Stimulated activated naive CD4-positive, alpha-beta T cell treated with Interleukin-2 at 50 U/mL for 16 hours (primary cell): ENCODE measurements at places on chromosomes 1 and 21.

- no peak for DNase-seq
Measured at GRCh38 chr21:38702196-38702595, 103.5 kb upstream of the ETS2 start.

DNA sequence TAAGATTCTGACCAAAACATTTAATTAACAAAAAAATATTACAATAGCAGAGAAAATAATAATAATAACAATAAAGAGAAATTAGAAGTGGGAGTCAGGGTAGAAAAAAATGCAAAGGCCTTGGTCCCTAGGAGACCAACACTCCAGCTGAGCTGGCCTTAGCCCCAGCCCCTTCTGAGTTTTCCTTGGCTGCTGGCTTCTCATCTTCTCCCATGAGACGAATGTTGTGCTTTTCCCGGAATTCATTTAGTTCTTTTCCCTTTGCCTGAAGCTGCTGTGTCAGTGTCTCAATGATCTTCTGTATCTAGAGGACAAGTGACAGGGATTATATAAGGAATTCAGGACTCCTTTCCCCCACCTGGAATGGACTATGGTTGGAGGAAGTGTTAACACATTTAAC is 2.4 kb downstream of the KLHDC9 start:
- no peak for DNase-seq

- DNase-seq = no peak
Measured at GRCh38 chr1:38235705-38236104, 189.1 kb upstream of the POU3F1 start.

- DNase-seq = no peak
Measured at GRCh38 chr1:48036710-48037355, 39.6 kb upstream of the TRABD2B start.

DNA sequence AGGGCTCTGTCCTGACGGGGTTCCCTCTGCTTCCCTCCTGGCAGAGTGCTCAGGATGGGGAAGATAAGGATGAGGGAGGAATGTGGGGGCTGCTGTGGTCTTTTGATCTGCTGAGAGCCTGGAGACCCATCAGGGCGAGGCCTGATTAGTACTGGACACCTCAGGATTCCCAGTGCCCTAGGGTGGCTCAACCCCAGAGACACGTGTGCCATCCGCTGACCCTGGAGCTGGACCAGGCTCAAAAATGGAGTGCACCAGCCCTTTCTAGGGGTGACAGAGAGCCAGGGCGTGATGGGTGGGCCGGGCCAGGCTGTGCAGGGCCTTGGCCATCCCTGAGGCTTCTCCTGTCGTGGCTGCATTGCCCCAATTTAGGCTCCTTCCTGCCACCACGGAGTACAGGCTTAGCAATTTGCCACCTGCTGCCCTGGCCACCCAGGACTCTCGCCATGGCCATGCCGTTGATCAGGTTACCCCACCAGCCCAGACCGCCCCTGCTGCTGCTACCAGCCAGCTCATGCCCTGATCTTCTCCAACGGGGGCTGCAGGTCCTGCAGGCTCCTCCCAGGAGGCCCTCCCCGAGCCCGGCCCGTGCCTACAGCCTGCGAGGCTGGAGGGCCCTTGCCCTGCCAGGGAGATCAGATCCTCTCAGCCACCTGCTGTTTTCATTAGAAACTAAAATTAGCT is 9.5 kb downstream of the WNT4 start:
- no peak for DNase-seq

GRCh38 chr1:10651793-10652192 is 144.7 kb downstream of the CASZ1 start:
- DNase-seq = no peak

GRCh38 chr1:41742219-41742618 is 176.5 kb downstream of the HIVEP3 start:
- DNase-seq = no peak

DNA sequence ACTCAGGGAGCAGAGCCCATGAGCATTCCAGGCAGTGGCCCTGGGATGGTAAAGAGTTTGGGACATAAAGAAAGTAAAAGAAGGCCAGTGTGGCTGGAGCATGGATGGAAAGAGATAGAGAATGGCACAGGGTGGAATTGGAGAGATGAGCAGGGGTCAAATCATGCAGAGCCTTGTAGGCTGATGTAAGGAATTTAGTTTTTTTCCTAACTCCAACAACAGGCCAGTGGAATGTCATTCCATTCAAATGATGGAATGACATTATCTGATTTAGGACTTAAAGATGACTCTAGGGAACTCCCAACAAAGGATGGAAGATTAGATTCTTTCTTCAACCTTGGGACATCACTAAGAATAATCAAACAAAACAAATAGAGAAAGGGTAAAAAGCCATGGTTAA is 12.8 kb upstream of the S100A2 start:
- no peak for DNase-seq

GRCh38 chr1:89603651-89604413 is 29.1 kb upstream of the LRRC8C start:
- peak; percentile 57 for DNase-seq

GRCh38 chr21:45374826-45375455 is 30.0 kb upstream of the COL18A1 start:
- no peak for DNase-seq

- DNase-seq = no peak
Measured at GRCh38 chr1:180672105-180672504, 40.3 kb downstream of the XPR1 start.

GRCh38 chr1:41633764-41634163 is 149.3 kb upstream of the EDN2 start:
- no peak for DNase-seq

GRCh38 chr1:48568501-48568900 is 96.5 kb upstream of the SPATA6 start:
- no peak for DNase-seq

GRCh38 chr1:12549460-12550349 is 68.3 kb downstream of the DHRS3 start:
- no peak for DNase-seq

DNA sequence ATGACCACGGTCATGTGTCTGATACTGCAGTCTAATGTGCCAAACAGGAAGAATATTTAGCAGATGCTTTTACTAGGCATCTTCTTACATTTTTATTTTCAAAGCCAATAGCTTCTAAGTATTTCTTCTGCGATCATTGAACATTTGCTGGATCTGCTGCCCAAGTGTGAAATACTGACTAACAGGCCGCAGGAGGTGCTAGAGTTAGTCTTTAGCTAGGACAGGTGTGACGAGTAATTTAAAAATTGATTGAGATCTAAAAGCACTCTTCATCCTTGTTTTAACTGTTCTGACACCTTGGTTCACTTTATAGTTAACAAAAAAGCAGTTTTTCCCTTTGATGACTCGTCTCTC is 748 bp upstream of the FAM78B start:
- no peak for DNase-seq

DNA sequence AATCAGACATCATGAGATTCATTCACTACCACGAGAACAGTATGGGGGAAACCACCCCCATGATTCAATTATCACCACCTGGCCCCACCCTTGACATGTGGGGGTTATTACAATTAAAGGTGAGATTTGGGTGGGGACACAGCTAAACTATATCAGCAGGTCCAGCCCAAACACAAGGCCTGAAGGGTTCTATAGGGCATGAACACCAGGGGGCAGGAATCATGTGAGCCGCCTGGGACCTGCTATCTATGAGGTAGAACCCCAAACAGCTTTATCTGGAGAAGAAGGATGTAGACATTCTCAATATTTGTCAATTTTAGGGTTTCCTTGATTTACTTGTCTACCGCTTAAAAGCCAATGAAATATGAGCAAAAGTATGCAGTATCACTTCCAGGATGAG is 294.9 kb upstream of the DEPDC1 start:
- DNase-seq = no peak

DNA sequence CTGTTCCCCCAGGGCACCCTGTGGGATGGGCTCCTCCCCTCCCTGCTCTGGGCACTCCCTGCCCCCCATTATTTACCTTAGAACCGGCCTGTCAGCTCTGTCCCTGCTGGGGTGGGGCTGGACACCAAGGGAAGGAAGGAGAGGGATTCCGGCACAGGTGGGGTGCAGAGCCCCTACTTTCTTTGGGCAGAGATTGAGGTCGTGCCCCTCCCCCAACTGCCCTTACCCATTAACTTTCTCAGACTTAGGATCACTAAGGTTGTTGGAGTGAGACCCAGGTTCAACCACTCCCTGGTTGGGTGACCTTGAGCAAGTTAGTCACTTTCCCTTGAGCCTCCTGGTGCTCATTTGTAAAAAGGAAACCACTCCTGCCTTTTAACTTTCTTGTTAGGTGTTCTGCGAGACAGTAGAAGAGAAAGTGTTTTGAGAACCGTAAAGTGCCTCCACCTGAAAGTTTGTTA is 57.0 kb upstream of the SYNC start:
- DNase-seq = no peak

DNA sequence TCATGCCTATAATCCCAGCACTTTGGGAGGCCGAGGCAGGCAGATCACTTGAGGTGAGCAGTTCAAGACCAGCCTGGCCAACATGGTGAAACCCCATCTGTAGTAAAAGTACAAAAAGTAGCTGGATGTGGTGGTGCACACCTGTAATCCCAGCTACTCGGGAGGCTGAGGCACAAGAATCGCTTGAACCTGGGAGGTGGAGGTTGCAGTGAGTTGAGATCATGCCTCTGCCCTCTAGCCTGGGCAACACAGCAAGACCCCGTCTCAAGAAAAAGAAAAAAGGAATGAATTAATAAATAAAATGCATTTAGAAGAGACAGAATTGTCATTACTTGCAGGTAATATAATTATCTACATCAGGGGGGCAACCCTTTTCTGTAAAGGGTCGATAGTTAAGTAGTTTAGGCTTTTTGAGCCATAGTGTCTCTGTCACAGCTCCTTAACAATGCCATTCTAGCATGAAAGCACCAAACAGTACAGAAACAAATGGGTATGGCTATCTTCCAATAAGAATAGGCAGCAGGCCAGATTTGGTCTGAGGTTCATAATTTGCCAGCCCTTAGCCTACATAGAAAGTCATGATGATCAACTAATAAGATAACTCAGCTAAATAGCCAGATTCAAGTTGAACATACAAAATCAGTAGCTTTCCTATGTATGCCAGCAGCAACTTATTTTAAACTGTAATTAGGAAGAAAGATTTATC is 56.8 kb downstream of the RPRD2 start:
- no peak for DNase-seq

GRCh38 chr1:2638466-2639115 is 5.8 kb upstream of the MMEL1 start:
- no peak for DNase-seq

GRCh38 chr1:241615043-241615974 is 24.9 kb downstream of the CHML start:
- DNase-seq = no peak

DNA sequence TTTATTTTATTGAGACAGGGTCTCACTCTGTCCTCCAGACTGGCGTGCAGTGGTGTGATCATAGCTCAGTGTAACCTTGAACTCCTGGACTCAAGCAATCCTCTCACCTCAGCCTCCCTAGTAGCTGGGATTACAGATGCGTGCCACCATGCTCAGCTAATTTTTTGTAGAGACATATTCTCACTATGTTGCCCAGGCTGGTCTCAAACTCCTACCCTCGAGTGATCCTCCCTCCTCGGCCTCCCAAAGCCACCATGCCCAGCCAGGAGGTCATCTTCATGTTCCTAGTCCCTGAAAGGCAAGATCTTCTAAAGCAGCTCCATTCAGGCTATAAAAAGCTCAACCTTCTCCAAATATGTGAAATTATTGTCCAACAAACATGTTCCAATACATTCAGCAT is 53.9 kb downstream of the TOR1AIP2 start:
- DNase-seq = no peak
